Stimulated activated memory B cell treated with anti-CD40 and anti-IgM and Interleukin-4, amounts not matched to agents 10 μg/mL and 1 μg/mL and 100 μg/mL, for 72 hours (primary cell): ENCODE measurements at places on chromosomes 1 and 21.

- ATAC-seq: no peak
Observed at GRCh38 chr1:45843474-45843905, 40.1 kb downstream of the MAST2 start.

- ATAC-seq: no peak
Observed at GRCh38 chr1:51661081-51661518, 44.2 kb downstream of the OSBPL9 start.

DNA sequence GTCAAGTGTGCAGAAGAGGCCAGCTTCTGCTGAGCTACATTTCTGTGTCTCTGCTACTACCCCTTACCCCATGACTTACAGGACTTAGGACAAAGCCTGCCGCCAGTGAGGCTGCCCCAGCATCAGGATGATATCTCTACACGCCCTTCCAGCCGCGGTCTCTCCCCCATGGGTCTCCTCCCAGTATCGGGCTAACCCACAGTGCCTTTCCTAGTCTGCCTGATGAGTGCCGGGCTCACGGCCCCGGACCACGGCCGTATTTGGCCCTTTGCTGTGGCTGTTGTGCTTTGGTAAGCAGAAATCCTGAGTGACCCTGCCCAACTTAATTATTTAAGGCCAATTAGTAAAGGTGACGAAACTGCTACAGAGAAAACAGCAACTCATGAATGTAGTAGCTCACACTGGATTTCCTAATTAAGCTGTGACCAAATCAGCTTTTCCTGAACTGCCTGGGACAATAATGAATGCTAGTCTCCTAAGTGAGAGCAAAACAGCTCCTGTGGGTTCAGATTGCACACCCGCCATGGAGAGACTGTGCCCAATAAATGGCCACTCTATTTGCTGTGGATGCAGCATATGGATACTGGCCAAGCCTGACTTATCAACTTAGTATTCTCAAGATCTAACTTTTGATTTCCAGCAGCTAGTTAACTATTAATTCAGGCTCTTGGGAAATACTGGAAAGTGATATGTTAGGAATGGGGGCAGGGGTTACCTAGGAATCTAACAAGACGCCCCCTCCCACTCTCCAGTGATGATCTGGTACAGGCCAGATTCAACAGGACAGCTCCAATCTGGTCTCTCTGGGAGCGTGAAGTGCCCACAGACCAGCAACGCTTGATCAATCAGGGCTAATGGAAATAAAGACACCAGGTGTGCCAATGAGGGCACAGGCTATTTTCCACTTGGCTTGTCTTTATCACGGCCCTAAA, 123.3 kb upstream of the IFFO2 start:
- no peak for ATAC-seq

- ATAC-seq: no peak
Observed at GRCh38 chr1:204834752-204835151, 35.9 kb upstream of the NFASC start.

DNA sequence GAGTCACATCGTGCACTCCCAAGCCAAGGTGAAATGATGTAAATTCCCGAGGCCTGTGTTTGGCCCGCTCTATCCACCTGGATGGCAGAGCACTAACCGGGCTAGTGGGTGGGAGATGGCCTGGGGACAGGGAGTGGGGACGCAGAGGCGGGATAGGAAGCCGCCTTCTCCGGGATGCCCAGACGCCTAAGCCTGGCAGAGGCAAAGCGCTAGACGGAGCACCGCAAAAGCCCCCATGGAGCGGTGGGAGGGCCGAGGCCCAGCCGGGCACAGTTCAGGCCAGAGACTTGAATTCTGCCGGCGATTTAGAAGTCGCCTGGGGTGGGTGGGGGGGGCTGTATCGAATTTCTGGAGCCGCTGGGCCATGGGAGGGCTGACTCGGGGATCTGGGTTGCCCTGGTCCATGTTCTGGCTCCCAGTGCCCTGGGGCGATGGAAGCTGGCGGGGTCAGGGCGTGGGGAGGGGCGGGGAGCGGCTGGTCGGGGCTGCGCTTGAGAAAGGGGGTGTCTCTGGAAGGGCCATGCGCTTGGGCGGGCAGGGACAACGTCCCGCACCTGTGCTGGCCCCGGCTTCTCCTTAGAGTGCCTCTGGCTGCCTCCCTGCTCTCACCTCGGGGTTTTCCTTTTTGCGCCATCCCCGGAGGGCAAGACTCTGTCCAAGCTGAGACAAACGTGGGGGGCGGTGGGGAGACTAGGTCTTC, 28.0 kb downstream of the KIAA2013 start:
- no peak for ATAC-seq

GRCh38 chr1:67590329-67590728, 94.7 kb upstream of the GADD45A start:
- ATAC-seq: no peak

- no peak for ATAC-seq
Observed at GRCh38 chr1:110846861-110847260, 26.1 kb upstream of the CD53 start.

DNA sequence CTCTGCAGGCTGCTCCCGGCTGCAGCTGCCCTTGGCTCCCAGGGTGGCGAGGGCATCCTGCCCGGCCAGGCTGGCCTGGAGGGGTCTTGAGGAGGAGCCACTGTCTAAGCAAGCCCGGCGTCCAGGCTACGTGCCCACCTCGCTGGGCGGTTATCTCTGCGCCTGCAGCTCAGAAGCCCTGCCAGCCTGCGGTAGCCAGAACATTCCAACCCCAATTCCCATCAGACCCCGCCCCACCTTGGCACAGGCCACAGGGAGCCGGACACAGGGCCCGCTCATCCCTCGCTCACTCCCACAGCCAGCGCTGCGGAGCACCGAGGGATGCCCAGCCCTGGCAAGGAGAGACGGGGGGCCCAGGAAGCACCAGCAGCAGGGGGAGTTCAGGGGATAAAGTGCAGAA, 53.9 kb downstream of the MEGF6 start:
- ATAC-seq: no peak

- ATAC-seq: no peak
Observed at GRCh38 chr1:35171579-35171978, 21.4 kb downstream of the SFPQ start.

GRCh38 chr1:221794079-221794670, 52.3 kb upstream of the DUSP10 start:
- peak; percentile 84 for ATAC-seq

- ATAC-seq: no peak
Observed at GRCh38 chr21:21076051-21076450, 77.8 kb downstream of the NCAM2 start.

- no peak for ATAC-seq
Observed at GRCh38 chr1:108639899-108640560, 20.9 kb downstream of the HENMT1 start.

GRCh38 chr21:34129039-34129891, 55.9 kb downstream of the MRPS6 start:
- ATAC-seq: peak; percentile 86

GRCh38 chr1:167276969-167277368, 56.3 kb downstream of the POU2F1 start:
- peak; percentile 69 for ATAC-seq

- no peak for ATAC-seq
Observed at GRCh38 chr21:15144026-15144425, 79.2 kb upstream of the NRIP1 start.

DNA sequence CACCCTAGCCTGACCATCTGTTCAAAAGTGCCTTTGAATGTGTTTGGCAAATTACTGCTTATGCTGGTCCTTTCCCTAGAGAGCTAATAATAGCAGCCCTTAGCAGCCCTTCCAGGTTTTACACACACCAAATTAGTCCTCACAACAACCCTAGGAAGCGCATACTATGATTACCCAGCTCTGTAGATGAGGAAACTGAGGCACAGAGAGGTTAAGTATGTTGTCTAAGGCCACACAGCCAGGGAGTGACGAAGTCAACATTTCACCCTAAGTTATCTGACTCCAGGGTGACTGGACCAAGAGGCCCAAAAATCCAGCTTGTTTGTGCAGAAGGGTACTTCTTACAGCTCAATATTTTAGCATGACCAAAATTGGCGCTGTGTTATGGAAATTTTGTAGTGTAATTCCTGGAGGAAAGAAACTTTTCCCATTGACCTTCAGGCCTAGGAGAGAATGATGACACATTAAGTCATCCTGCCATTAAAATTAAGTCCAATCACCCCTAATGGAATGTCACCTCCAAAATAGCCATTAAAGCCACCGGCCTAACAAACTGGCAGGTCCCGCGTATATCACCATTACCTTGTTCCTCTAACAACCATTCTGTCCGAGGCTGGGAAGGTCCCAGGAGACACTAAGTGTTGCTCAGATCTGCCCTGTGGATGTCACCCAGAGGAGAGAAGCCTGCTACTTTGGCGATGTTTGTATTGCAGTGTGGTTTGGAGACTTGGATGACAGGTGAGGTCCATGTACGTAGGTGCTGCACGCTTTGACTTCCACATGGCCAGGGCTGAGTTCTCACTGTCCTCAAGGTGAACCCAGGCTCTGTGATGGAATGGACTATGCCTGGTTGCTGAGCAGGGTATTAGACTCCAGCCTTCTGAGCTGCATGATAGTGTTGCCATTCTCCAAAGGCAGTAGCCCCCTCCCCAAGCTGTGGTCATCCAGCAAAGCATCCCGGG, 258.3 kb downstream of the TOMM20 start:
- ATAC-seq: no peak
